ENCODE measurements at places on chromosomes 12 and 14.

GRCh38 chr14:103332143-103332919 lies 1.7 kb upstream of the EIF5 start:
- DNase-seq: no peak

GRCh38 chr12:124556896-124557501 lies 10.4 kb downstream of the NCOR2 start:
- DNase-seq: no peak

- peak; percentile 24 for DNase-seq
These were observed 599 bp upstream of the TRHDE start for GRCh38 chr12:72271451-72272090.

DNA sequence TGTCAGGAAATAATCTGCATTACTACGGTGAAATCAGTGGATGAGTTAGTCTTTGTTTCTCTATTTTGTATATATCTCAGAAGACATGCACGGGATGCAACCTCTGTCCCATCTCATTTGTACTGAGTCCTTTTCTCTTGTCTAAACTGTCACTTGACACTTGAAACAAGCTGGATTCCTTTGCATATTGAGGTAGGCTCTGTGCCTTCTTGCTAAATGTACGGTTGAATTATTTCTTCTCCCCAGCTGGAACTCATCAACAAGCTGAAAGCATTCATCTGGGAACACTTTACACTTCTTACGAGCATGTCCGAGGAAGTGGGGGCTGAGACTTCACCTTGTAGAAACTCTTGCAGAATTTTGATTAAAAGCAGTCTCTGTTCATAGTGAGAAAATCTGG lies 119.5 kb downstream of the VEZT start:
- DNase-seq: no peak

GRCh38 chr12:26744697-26745440 lies 88.1 kb downstream of the ITPR2 start:
- no peak for DNase-seq

- no peak for DNase-seq
These were observed 155.1 kb downstream of the PIK3C2G start for GRCh38 chr12:18416412-18416811.

- no peak for DNase-seq
These were observed 30.1 kb downstream of the CLEC1A start for GRCh38 chr12:10068644-10069043.

DNA sequence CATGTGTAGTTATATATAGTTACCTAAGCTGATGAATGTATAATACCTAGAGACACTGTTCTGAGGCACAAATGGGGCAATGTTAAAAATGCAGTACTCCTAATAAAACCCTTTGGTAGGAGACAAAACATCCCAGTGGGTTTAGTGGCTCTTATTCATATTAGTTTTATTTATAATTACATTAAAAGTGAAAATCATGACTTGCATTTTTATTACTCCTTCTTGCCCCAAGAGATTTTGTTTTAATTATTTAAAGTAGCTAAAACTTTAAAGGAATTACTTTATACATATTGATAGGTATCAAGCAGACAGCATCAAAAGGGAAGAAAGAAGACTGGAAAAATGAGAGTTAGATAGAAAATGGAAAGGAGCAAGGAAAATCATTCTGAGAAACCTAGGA lies 688.6 kb downstream of the GALC start:
- DNase-seq: no peak

GRCh38 chr12:47397664-47398281 lies 308.1 kb downstream of the RPAP3 start:
- DNase-seq: peak; percentile 27

DNA sequence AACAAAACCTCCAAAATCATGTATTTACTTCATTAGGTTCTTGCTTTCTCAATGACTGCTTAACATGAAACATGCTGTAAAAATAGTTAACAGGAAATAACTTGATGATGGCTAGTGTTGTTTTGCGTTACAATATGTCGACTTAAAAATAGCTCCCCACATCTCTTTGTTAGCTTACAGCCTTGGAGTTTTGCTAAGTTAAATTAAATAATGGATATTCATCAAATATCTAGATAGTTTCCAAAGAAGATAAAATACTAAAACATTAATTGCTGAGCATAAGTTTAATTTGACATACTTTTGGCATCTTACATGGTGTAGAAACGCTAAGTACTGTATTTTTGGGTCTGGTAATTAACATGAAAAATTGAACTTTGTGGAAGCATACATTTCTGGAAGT lies 500.6 kb upstream of the NOVA1 start:
- no peak for DNase-seq

DNA sequence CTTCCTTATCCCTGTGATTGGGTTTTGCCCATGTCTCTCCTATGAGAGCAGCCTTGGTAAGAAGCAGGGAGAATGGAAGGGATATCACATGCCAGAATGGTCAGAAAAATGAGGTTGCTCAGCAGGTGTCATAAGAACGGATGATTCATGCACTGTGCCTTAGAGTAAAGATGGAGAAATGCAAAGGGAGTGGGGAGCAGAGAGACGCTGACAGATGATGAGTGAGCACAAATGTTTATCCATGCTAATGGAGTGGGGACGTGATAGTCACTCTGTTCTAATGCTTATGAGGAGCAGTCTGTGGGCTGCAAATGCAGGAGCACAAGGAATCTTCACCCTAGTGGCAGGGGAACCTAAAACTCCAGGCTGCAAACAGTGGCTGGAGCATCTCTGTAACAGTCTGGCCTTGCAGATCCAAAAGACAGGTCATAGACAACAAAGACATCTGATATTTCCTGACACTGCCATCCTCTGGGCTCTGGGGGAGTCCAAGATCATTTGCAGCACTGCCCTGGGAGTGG lies 243.2 kb downstream of the CACNA1C start:
- DNase-seq: no peak

GRCh38 chr12:47165934-47166333 lies 86.2 kb upstream of the AMIGO2 start:
- no peak for DNase-seq

DNA sequence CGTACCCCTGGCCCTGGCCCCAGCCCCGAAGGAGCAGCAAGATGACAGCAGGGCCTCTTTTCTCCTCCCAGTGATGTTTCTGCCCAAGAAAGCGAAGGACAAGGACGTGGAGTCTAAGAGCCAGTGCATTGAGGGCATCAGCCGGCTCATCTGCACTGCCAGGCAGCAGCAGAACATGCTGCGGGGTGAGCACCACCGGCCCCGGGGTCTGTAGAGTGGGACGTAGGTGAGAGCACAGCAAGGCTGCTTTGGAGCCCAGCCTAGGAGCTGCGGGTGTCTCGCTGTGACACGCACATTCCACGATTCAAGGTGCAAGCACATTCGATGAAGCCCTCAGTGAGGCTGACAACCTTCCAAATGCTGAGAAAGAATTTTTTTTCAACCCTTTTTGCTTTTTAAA lies 5.2 kb upstream of the TEX22 start:
- no peak for DNase-seq

DNA sequence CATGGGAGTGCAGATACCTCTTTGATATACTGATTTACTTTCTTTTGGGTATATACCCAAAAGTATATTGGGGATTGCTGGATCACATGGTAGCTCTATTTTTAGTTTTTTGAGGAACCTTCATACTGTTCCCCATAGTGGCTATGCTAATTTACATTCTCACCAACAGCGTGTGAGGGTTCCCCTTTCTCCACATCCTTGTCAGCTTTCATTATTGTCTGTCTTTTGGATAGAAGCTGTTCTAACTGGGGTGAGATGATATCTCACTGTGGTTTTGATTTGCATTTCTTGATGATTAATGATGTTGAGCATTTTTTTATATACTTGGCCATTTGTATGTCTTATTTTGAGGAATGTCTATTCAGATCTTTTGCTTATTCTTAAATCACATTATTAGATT lies 44.1 kb upstream of the JDP2 start:
- DNase-seq: no peak

GRCh38 chr12:14252697-14253096 lies 112.8 kb upstream of the ATF7IP start:
- no peak for DNase-seq

GRCh38 chr12:32343496-32343895 lies 55.9 kb upstream of the FGD4 start:
- DNase-seq: no peak

- DNase-seq: peak; percentile 47
These were observed 101.3 kb downstream of the LGMN start for GRCh38 chr14:92646952-92647796.

- no peak for DNase-seq
These were observed 39.6 kb upstream of the KLRD1 start for GRCh38 chr12:10268037-10268436.

- DNase-seq: peak; percentile 70
These were observed 92.1 kb downstream of the LRRC74A start for GRCh38 chr14:76918256-76918781.

DNA sequence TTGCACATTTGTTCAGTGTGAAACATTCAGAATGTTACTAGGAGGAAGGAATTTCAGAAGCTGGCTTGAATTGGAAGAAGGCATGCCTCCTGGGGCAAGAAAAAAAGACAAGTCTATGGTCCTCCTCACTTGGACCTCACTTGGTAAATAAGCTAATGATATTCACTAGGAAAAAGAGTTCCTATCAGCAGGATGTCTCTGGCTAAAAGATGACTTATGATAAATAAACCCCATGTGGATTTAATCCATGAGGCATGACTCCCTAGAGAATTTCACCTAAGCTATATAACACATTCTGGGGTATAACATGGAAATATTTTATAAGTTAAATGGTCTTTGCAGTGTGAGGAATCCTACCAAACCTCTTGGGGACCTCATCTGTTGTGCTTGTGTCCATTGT lies 199.9 kb downstream of the LRIG3 start:
- no peak for DNase-seq

DNA sequence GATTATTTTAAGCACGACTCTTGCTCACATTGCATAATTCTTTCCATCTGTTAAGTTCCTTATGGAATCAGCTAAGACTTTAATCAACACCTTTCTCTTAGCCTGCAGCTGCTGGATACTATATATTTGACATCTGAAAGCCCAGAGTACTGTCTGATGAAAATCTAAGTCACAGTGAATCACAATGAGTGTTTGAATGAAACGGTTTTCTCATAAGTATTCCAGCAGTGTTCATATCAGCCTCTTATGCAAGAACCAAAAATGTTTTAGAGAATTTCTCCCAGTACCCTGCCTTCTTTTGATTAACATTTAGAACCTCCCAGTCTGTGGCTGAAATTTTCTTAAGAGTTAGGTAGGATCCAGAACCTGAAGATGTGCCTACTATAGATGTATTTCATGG lies 55.6 kb downstream of the FRMD6 start:
- no peak for DNase-seq
